Stimulated activated CD4-positive, alpha-beta T cell treated with anti-CD3 and anti-CD28 coated beads, Interleukin-1b, Interleukin-23, amount 100 ng/mL, for 1 hour (primary cell): ENCODE measurements at places on chromosomes 5 and 9.

- DNase-seq, result no peak
Observed at GRCh38 chr5:145130996-145131395, 704.1 kb downstream of the PRELID2 start.

- no peak for DNase-seq
Observed at GRCh38 chr9:11735391-11735790, 957.8 kb upstream of the TYRP1 start.

- DNase-seq, result peak; percentile 0
Observed at GRCh38 chr5:151770383-151771258, 1.1 kb upstream of the G3BP1 start.

GRCh38 chr5:136080113-136080482 is 51.3 kb downstream of the TGFBI start:
- no peak for DNase-seq

- no peak for DNase-seq
Observed at GRCh38 chr5:142981475-142981874, 211.3 kb downstream of the ARHGAP26 start.

DNA sequence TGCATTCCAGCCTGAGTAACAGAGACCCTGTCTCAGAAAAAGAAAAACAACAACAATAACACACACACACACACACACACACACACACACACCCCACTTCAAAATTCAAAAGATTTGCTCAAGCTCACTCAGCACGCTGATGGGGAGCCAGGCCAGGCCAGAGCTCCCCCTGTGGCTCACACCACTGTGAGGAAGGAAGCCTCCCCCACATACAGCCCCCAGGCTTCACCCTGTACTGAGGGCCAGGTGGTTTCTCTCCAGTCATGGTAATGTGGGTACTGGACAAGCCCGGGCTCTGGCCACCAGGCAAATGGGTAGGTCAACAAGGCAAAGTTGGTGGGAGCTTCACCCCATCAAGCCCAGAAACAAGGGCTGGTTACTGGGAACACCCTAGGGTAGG is 19.0 kb downstream of the ATOX1 start:
- no peak for DNase-seq

- peak; percentile 31 for DNase-seq
Observed at GRCh38 chr5:139482050-139482889, at the start of gene STING1. TSS of gene STING1 (minus strand) at chr5:139482758. CDS start at chr5:139481704, 1,054 bp downstream.

DNA sequence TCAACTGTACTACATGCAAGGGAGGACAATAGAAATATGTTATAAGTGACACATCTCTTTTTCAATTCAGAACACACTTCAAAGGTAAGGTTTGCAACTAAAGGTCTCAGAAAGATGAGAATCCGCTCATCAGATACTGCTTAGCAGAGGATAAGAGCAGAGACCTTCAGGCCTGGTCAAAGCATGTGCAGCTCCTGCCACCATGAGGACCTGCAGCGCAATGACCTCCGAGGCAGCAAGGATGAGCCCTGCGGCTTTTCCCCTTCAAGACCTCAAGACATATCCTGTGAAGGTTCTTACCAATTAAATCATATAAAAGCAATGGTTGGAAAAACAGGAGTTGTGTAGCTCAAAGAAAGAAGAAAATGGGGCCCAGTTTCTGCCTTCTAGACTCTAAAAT is 135.8 kb downstream of the TRIM36 start:
- no peak for DNase-seq

GRCh38 chr9:128155736-128156500 is 4.1 kb upstream of the BBLN start:
- DNase-seq, result no peak

GRCh38 chr9:131762356-131762932 is 22.6 kb upstream of the RAPGEF1 start:
- peak; percentile 49 for DNase-seq

DNA sequence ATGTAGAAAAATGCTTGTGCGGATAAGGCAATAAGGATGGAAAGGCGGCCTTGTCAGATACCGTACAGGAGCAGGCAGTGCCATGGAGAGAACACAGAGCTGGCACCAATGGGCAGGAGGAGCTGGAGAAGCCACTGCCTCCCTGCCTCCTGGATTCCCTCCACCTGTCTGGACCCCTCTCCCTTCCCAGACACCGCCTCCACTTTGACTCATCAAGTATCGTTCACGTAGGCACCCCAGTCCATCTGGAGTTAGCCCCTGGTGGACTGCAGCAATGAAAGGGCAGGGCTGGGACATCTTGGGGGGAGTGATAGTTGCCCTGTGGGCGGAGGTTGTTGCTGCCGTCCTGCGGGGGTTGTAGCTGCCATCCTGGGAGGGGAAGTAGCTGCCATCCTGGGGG is 232.0 kb downstream of the ROR2 start:
- no peak for DNase-seq

GRCh38 chr9:5489630-5490490 is 20.5 kb upstream of the PDCD1LG2 start:
- no peak for DNase-seq

DNA sequence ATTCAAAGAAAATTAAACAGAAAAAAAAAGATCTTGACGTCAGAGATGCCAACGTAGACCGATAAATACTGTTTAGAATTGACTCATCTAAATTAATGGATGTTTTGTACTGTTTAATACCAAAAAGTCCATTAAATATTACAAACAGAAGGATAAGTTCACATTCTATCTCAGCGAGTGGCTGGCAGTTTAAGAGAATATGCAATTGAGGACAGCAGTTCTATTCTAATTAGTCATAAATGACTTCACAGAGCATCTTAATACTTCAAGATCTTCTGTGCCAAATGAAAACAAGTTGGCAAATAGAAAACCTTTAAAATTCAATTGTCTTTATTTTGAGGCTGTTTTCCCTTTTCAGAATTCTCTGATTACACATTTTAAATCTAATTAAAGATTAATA is 326.6 kb upstream of the NREP start:
- no peak for DNase-seq

GRCh38 chr5:127642949-127643348 is 5.9 kb upstream of the CTXN3 start:
- no peak for DNase-seq

DNA sequence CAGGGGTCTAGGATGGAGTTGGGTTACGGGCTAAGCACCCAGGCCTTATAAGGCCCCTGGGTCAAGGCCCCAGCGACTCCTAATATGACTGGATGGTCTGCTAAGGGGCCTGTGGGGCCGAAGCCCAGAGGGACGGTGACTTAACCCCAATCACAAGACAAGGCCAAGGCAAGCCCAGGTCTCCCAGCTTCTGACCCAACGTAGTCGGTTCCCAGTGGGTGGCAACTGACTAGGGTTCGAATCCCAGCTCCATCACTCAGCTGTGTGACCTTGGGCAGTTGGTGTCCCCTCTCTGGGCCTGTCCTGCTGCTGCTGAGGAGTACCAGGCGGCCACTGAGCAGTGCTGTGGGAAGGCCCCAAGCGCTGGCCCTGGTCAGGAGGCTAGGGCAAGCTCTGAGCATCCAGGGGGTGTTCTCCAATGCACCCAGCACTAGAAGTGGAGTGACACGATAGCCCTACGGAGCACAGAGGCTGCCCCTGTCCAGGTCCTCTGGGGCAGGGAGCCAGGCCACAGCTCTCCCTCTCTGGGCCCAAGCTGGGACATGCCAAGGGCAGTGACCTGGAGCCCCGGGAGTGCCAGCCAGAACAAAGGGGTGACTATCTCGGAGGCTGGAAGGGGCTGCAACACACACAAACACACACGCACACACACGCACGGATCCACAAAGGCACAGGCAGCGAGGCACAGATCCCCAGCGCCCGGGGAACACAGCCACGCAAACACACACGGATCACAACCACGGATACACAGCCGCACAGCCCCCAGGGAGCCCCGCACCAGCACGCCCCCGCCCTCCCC is 512 bp downstream of the AK1 start:
- DNase-seq, result no peak

- no peak for DNase-seq
Observed at GRCh38 chr9:133607381-133607780, 1.8 kb downstream of the FAM163B start.

DNA sequence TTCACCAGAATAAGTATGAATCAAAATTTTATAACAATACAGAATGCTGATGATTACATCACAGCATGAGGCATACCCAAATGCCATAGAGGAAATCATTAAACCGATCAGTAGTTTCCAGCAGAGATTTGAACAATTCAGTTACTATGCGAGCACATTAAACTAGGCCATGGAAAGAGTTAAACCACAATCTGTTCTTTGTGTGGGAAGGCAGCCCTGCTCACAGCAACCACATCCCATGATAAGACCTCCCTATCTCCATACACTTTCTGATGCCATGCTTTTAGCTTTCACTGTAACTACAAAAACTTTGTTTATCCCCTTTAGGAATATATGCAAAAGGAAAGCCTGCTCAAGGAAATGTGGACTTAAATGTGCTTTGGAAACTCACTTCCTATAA is 4.5 kb downstream of the NFIB start:
- no peak for DNase-seq

DNA sequence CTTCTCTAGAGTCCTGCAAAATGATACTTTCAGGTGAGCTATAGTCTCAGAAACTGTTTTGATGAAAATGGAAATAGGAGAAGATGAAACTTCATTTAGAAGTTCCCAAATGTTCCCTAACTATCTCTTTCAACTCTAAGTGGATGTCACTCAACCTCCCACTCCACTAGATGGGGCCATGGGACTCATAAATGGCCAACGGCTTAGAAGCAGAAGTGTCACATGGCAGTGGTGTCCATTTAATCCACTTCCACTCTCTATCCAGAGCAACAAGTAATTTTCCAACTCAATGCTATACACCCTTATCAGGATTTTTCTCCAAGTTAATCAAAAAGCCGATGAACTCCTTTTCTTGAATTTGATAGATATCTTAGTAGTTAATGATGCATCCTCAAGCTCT is 295.7 kb downstream of the EDIL3 start:
- DNase-seq, result no peak

GRCh38 chr5:2761921-2762488 is 10.5 kb upstream of the IRX2 start:
- no peak for DNase-seq

GRCh38 chr9:2662496-2662895 is 40.9 kb downstream of the VLDLR start:
- no peak for DNase-seq

DNA sequence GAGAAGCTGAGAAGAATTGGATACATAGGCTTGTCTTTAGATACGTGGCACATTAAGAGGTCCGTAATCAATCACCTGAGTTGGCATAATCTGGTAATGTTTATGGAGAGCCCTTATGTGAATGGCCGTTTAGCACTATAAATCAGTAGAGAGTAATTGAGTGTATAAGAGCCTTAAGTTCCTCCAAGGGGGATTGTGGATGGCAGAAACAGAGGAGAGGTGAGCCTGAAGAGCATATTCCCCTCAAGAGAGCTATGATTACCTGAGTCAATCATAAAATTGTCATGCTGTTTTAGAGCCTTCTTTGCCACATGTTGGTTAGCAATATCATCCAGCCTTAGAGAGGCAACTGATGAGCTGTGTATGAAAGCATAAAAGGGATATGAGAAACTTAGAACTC is 58.8 kb downstream of the FOCAD start:
- no peak for DNase-seq

DNA sequence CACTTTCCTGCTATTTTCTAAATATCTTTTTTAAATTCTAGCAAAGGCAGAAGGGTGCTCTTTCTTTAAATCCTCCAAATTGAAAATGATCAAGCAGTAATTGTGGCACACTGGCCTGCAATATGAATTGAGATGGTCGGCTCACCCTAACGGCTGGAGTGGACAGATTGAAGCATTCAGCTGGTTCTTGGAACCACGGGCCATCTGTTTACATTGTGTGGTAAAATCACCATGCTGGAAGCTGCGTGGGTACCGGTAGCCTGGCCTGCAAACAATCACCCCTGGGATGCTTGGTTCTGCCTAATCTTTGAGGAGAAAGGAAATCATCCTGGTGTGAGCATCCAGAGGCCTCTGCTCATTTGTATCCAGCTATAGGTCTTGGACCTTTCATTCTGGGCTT is 289.3 kb downstream of the ZNF608 start:
- DNase-seq, result no peak

DNA sequence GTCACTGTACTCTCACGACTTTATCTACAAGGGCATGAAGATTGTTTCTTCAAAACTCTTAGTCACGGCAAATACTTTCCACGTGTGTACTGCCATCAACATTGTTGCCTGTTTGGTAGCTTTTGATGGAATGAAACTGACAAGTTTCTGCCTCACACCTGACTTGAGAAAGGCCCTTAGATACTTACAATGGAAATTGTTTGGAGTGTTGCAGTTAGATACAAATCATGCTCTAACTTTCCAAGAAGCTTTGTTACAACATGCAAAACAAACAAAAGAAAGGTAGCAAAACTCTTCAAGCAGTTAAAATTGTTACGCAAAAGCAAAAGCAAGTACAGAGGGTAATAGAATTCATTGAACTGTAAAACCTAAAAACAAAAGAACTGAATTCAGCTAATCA is 91.1 kb upstream of the TLE4 start:
- no peak for DNase-seq

- no peak for DNase-seq
Observed at GRCh38 chr9:16884373-16884772, 13.9 kb upstream of the BNC2 start.

DNA sequence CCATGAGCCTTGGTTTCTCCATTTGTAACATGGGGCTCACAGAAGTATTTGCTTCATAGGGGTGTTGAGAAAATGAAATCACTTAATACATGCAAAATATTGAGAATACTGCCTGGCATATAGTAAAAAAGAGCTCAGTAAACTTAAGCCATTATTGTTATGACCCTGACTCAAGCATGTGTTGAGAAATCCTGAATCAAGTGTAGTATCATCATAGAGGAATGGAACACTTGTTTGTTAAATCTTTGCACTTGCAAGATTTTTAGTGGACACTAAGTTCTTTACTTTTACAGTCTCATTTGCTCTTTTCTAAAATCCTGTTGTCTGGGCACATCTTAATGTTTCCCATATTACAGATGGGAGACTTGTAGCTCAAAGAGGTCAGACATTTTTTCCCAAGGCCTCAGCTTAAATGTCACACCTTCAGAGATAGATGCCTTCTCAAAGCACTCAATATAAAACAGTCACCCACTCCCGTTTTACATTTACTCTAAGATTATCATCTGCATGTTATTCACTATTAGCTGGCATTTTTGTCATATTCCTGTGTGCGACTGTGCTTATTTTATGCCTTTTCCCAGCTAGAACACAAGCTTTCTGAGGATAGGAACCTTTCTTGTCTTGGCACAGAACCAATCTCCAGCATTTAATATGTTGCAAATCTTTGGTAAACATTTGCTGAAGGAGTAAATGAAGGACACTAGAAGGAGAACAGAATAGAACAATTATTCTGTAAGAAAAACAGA is 250.0 kb upstream of the TNC start:
- DNase-seq, result no peak

DNA sequence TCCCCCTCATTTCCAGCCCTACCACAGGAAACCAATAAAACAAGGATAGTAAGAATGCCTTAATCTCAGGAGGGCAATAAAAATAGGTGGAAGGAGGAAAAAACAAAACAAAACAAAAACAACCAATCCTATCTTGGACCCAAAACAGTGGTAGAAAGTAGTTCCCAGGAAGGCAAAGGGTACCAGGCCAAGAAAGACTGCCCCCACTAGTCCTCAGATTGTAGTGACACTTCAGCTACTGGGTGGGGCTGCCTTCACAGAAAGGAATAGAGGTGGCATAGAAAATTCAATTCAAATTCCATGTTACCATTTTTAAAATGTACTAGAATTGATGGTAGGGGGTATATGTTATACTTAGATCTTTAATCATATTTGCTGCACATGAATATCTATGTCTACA is 59.3 kb downstream of the DPYSL3 start:
- DNase-seq, result no peak

- DNase-seq, result no peak
Observed at GRCh38 chr9:76153902-76154629, 240.2 kb downstream of the RFK start.

GRCh38 chr5:139650031-139650688 is 2.0 kb downstream of the CXXC5 start:
- no peak for DNase-seq

GRCh38 chr9:114250235-114250568 is 72.7 kb upstream of the ORM1 start:
- DNase-seq, result no peak
